D721Med (cell line): ENCODE measurements at places on chromosomes 12 and 14.

GRCh38 chr12:53561590-53561953 is 54.3 kb upstream of the NPFF start:
- DNase-seq = no peak

- DNase-seq = no peak
Observed at GRCh38 chr14:74841230-74842207, 34.4 kb downstream of the PROX2 start.

DNA sequence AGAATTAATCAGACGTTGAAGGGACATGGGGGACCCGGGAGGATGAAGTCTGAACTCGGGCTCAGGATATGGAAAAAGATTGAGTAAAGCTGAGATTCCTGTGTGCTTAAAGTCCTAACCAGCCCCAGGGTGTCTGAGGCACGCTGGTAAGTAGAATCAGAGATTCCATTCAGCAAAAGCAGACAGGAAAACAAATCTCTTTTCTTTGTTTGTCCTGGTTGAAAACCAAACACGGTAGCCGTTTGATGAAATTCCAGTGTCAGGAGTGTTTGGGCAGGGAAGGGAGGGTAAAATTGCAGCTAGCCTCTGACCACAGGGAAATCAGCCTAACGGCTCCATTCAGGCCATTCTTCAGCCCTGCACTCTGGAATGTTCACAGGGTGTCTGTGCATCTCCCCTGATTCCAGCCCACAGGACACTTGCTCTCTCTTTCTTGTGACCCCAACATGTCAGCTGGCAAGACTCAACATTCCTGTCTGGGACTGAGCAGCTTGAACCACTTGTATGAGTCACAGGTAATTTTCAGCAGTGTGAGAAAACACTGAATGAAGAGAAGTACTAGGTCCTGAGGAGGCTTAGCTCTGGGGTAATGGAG is 31.0 kb downstream of the NINJ2 start:
- DNase-seq = no peak

GRCh38 chr12:936377-937345 is 12.8 kb downstream of the RAD52 start:
- no peak for DNase-seq

DNA sequence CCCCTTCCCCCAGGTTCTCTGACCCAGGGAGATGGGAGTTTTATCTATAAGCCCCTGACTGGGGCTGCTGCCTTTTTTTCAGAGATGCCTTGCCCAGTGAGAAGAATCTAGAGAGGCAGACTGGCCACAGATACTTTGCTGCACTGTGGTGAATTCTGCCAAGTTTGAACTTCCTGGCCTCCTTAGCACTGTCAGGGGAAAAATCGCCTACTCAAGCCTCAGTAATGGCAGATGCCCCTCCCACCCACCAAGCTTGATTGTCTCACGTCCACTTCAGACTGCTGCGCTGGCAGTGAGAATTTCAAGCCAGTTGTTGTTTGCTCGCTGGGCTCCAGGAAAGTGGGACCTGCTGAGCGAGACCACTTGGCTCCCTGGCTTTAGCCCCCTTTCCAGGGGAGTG is 31.7 kb downstream of the KLRK1 start:
- no peak for DNase-seq

DNA sequence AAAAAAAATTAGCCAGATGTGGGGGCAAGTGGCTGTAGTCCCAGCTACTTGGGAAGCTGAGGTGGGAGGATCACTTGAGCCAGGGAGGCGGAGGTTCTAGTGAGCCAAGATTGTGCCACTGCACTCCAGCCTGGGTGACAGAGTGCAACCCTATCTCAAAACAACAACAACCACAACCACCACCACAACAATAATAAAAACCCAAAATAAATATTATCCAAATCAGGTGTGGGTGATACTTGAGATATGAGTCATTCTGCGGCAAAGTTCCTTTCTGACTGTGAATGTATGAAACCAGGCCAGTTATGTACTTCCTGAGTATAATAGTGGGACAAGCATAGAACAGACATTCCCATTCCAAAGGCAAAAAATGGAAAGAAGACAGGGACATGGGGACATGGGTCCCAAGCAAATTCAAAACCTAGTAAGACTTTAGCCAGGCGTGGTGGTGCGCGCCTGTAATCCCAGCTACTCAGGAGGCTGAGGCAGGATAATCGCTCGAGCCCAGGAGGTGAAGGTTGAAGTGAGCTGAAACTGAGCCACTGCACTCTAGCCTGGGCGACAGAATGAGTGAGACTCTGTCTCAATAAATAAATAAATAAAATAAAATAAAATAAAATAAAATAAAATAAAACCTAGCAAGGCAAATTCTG is 9.7 kb upstream of the ERC1 start:
- no peak for DNase-seq

DNA sequence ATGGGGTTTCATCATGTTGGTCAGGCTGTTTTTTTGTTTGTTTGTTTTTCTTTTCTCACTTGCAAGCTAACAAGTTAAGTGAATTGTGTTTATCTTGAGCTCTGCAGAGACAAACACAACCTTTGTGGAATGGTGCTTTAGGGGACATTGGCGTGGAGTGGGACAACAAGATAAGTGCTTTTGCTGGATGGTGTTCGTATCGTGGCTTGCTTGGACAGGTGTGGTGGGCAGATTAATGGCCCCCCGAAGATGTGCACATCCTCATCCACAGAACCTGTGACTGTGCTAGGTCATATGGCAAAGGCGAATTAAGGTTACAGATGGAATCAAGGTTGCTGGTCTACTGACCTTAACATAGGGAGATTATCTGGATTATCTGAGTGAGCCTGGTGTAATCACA is 7.0 kb downstream of the MLXIP start:
- no peak for DNase-seq

DNA sequence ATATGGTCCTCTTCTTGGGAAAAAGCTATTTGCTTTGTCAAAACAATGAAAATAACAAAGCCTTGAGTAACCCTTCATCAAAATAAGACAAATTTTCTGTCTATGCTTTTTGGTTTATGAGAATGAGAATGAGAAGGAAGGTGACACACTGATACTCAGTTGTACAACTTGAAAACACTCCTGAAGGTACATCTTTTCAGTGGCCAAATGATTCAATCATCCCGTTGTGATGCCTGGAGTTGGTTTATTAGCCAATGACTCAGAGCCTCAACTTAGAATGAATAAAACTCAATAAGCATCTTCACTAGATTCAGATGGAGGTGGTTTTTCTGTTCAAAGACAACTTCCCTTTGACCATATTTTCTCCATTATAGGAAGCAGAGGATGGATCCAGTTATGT is 7.8 kb upstream of the CALM1 start:
- DNase-seq = no peak

- DNase-seq = no peak
Observed at GRCh38 chr14:99146616-99147365, 125.2 kb downstream of the BCL11B start.

GRCh38 chr12:89525305-89525823 is 483 bp downstream of the POC1B start:
- no peak for DNase-seq

DNA sequence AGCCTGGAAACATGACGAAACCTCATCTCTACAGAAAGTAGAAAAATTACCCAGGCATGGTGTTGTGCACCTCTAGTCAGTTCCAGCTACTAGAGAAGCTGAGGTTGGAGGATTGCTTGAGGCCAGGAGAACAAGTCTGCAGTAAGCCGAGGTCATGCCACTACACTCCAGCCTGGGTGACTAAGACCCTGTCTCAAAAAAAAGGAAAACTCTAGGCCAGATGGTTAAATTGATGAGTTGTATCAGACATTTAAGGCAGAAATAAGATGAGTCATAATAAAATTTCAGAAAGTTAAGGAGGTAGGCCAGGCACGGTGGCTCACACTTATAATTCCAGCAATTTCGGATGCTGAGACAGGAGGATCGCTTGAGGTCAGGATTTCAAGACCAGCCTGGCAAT is 10.7 kb downstream of the EIF2S1 start:
- DNase-seq = no peak

DNA sequence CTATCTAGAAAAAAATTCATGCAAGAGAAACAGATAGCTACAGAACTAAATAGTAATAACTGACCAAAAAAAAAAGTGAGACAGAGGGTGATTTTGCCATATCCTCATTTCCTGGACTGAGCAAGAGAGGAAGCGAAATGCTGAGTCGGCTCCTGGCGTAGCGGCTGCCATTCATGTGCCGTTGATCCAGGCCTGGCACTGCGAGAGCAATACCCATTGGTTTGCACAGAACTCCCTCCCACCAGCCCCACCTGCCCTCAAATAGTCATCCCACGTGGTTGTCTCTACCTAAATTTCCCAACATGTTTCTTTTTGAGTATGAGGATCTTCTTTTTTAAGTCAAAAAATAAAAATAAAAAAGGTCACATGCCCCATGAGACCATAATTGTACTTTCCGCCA is 9.4 kb upstream of the WNT5B start:
- DNase-seq = no peak

- DNase-seq = no peak
Observed at GRCh38 chr14:49467091-49467490, 119.1 kb downstream of the RPS29 start.
